ENCODE measurements at places on chromosomes 12 and 14.

DNA sequence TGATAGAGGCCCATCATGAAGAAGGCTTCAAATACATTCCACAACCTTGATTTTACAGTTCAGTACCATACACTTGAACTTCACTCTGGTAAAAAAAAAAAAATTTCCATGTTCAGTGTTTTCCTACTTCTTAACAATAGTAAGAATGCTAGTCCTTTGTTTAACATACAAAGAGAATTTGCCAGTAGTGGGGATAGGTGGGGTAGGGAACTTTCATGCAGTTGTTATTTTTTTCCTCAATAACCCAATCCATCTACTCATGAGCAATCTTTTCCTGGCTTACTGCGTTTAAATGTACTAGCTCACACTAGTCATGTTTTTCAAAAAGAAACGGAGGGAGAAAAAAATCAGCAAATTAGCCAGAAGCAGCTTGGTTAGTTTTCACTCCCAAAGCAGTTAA lies 206.1 kb downstream of the PRKD1 start:
- DNase-seq: no peak

DNA sequence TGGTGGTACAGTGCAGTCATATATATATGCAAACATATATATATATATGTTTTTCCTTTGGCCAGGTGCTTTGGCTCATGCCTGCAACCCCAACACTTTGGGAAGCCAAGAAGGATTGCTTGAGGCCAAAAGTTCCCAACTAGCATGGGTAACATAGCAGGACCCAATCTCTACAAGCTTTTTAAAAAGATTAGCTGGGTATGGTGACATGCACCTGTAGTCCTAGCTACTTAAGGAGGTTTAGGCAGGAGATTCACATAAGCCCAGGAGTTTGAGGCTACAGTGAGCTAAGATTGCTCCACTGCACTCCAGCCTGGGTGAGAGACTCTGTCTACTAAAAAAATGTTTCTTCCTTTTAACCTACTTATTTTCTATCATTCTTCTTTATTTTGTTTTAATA lies 10.2 kb downstream of the PZP start:
- no peak for DNase-seq

DNA sequence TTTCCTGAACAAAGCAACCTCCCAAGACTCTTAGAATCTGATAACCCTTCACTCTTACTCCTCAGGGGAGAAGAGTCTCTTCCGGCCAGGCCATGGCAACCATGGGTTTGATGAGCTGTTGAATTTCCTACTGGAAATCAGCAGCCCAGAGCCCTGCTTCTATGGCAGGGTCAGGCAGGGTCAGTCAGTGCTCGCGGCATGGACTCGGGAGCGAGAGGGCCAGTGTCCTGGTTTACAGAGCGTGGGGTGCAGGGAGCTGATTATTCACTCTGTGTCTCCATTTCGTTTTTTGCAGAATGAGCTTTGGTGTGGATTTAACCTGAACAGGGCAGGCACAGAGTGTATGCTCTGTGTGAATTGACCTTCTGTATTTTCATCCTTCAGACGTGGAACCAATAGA lies 340.6 kb upstream of the SFSWAP start:
- no peak for DNase-seq

DNA sequence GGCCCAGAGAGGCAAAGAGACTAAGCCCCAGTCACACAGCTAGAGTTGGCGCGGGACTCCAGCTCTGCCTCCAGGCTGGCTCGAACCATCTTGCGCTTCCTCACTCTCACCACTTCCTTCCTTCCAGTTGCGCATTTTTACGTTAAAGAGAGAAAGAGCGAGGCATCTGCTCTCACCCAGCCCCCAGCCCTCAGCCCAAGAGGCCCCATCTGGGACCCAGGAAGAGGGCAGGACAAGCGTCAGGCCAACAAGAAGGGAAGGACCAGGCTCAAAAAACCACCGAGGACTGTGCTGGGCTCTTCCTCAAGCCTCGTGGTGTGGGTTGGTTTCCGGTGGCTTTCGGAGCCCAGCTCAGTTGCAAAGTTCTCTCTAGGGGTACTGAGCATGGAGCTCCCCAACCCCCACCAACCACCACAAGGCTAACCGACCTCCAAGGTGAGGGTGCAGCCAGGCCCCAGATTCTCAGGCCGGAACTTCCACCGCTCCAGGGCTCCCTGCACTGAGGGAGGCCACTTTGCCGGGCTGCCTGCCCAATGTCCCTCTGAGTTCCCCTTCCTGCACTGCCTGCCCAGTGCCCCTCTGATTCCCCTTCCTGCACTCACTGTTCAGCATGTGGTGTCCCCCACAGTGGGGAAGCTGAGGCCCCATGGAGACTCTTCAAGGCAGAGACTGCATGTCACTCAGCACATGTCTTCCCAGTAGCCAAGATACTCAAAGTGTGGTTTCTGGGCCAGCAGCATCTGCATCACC lies 35.9 kb downstream of the TESC start:
- no peak for DNase-seq

DNA sequence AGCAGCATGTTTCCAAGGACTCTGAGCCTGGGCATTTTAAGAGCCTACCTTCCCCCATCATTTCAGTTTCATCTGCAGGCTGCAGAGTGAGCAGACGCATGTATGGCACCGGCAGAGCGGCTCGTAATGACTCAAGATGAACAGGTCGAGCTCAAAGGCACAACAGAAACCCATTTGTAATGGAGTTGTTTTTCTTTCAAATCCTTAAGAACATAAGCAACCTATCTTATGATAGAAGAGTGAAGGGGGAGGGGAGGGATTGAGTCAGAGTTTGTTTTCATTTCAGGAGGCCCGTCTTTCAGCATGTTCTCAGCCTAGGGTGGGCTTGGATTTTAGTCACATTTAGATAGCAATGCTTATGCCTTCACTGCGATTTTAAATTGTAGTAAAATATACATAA lies 54.9 kb upstream of the CISTR start:
- peak; percentile 49 for DNase-seq

- no peak for DNase-seq
Observed at GRCh38 chr12:54598970-54599369, 10.5 kb upstream of the PPP1R1A start.

DNA sequence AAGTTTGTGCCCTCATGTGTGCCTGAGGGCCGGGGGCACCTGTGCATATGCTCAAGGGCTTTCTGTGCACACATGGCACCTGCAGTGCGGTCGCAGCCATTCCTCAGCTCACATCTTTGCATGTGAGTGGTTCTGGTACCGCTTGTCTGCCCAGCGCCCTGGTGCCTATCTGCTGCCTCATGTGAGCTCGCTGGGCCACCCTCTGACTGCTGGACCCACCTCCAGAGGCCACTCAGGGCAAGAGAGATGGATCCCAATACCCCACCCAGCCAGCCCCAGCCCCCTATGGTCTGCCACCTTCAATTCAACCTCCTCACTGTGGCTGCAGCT lies 5.4 kb upstream of the AMN start:
- no peak for DNase-seq

GRCh38 chr14:40494483-40494882 lies 1062.2 kb upstream of the FBXO33 start:
- no peak for DNase-seq

GRCh38 chr12:68425998-68426397 lies 93.8 kb upstream of the MDM1 start:
- DNase-seq: peak; percentile 97

DNA sequence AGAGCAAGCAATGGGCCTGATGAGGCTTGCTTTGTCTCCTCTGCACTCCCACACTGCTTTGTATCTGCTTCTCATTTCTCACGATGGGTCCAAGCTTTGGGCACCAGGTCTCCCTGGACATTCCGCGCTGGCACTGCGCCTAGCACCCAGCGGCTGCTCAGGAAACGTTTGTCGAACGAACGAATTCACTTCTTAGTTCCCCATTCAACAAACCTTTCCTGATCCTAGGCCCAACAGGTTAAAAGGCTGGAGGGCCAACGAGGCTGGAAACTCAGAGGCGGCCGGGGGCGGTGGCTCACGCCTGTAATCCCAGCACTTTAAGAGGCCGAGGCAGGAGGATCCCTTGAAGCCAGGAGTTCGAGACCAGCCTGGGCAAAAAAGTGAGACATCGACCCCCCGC lies 1.0 kb upstream of the GLRX5 start:
- no peak for DNase-seq

DNA sequence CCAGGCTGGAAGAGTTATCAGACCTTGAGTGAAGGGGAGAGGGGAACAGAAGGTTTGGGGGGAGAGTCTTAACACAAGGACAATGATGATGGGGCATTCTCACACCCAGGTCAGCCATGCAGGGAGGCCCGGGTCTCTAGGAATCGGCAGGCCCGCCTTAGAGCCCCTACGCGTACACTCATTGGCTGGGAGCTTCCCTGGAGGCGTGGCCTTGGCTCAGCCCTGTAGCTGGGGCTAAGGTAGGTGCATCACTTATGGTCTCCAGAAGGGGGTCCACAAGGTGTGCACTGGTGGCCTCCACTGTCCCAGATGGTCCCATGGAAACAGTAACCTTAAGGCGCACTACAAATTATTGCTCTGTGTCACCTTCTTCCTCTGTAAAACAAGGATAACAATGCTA lies 660.1 kb downstream of the MED13L start:
- no peak for DNase-seq

GRCh38 chr12:3224530-3224903 lies 147.3 kb downstream of the TSPAN9 start:
- DNase-seq: no peak

DNA sequence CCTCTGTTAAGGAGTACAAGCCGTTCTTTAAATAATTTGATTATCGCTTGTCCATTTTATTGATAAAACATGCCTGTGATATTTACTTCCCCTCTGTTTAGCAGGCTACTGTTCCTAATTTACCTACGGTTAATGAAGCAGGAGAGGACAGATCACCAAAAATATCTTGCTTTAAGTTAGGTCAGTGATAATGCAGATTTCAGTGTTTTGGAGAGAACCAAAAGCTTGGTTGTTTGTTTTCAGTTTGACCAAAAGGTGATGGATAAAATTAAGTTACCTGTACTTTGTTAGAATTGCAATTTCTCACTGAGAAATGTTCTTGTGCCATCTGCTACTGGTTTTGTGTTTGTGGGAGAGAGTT lies 958 bp downstream of the SPATS2 start:
- no peak for DNase-seq

DNA sequence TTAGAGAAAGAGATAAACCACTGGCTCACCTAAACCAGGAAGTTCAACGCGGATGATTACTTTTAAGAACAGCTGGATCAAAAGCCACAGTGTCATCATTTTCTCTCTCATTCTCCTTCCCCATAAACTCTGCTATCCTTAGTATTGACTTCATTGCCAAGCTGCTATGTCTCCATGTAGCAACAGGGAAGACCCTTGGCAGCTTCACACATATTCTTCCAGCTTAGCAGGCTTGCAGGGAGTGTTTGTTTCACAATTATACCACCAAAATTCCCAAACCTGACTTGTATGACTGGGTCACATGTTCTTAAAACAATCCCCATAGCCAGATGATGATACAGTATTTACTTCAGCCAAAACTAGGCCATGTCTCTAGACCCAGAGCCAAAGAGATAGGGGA lies 235.5 kb downstream of the PAWR start:
- DNase-seq: no peak

DNA sequence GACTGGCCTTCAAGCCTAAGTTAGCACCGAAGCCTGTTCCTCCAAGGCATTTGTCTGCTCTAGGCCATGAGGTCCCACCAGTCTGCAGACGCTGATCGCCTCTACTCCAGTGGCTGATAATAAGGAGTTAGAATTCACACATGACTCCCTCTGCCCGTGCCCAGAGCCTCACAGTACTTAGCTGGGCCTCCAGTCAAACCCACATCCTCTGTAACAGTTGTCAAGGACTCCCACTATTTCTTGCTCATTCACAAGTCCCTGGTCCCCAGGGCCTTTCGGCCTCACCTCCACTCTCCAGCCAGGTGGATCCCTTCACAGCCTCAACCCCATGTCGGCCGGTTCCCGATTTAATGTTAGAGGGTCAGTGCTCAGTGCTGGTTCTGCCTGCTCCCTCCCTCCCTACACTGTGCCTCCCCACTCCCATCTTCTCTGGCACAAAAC lies 6.3 kb upstream of the KRT5 start:
- no peak for DNase-seq

GRCh38 chr14:35072226-35072625 lies 26.2 kb downstream of the FAM177A1 start:
- no peak for DNase-seq

DNA sequence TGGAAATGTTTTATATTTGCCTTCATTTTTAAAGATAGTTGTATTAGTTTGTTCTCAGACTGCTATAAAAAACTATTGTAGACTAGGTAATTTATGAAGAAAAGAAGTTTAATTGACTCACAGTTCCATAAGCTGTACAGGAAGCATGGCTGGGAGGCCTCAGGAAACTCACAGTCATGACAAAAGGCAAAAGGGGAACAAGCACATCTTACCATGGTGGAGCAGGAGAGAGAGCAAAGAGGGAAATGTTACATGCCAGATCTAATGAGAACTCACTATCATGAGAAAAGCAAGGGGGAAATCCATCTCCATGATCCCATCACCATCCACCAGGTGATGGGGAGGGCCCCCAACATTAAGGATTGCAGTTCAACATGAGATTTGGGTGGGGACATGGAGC lies 35.5 kb upstream of the UNC79 start:
- DNase-seq: no peak

DNA sequence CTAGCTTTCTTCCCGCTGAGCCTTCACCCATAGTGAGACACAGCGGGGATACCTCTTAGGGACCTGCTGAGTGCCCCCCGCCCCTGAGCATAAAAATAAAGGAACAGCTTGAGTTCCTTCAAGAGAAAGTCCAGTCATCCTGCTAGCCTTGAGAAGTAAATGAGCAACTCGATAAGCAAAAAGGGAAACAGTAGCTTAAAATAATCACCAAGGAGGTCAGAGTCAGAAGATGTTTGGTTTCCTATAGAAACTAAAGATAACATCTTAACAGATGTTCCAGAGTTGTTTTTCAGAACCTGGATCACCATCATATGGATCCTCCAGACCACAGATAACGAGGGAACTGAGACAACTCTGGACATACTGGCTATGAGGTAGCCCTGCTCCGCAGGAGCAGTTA lies 94.0 kb downstream of the BCAT1 start:
- DNase-seq: peak; percentile 62

- no peak for DNase-seq
Observed at GRCh38 chr12:130987151-130987931, 33.6 kb downstream of the ADGRD1 start.

DNA sequence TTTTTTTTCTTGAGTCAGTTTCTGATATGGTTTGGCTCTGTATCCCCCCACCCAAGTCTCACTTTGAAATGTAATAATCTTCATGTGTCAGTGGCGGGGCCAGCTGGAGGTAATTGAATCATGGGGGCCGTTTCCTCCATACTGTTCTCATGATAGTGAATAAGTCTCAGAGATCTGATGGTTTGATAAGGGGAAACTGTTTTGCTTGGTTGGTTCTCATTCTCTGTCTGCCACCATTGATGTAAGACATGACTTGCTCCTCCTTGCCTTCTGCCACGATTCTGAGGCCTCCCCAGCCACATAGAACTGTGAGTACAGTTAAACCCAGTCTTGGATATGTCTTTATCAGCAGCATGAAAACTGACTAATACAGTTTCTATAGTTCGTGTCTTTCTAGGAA lies 42.9 kb downstream of the WNK1 start:
- no peak for DNase-seq

DNA sequence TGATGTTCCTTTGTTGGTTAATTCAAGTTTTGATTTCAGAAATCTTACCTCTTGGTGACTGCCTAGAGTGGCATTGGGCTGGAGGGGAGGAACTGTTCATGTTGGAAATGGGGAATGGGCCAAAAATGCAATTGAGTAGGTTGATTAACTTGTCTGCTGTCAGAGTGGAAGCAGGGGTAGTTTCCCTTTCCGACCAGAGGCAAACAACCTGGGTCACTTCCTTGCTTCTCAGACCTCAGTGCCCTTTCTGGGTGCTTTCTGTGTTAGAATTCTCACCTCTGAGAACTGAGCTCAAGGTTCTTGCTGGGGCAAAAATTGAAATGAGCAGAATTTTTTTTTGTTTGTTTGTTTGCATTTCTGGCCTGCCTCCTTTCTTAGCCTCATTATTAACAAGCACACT lies 2.3 kb upstream of the M6PR start:
- DNase-seq: no peak
